Liver (tissue), 10 donors: ENCODE measurements at places on chromosomes 6 and 20.

- DNase-seq: no peak
Observed at GRCh38 chr6:41161380-41161779, 1.5 kb downstream of the TREM2 start.

DNA sequence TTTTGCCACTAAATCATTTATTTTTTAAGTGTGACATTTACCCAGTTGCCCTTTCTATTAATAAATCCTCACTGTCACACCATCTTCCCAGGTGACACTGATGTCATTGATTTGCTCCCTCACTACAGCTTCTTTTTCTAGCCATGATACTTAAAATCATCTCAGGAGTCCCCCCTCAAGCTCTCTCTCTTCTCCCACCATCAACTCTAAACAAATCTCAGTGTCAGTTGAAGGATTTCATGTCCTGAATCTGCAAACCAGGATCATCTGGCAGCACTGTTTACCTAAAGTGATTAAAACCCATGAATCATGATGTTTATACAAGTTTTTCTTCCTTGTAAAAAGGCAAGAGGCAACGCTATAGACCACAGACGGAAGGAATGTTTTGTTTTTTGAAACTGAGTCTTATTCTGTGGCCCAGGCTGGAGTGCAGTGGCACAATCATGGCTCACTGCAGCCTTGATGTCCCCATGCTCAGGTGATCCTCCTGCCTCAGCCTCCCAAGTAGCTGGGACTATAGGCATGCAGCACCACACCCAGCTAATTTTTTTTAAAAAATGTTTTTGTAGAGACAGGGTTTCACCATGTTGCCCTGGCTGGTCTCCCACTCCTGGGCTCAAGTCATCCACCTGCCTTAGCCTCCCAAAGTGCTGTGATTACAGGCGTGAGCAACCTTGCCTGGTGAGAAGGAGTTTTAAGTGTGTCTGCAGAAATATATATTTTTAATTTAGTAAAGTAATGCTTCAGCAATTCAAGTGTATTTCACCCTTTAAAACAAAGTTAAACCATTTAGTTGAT, 30.1 kb upstream of the SH3BGRL2 start:
- no peak for DNase-seq

GRCh38 chr20:45353746-45354145, 5.5 kb upstream of the SDC4 start:
- DNase-seq: no peak

- no peak for DNase-seq
Observed at GRCh38 chr6:154914288-154914687, 80.8 kb upstream of the TIAM2 start.

- DNase-seq: no peak
Observed at GRCh38 chr6:169953686-169954085, 202.3 kb downstream of the ERMARD start.

GRCh38 chr6:116404696-116405095, 33.9 kb downstream of the DSE start:
- no peak for DNase-seq

DNA sequence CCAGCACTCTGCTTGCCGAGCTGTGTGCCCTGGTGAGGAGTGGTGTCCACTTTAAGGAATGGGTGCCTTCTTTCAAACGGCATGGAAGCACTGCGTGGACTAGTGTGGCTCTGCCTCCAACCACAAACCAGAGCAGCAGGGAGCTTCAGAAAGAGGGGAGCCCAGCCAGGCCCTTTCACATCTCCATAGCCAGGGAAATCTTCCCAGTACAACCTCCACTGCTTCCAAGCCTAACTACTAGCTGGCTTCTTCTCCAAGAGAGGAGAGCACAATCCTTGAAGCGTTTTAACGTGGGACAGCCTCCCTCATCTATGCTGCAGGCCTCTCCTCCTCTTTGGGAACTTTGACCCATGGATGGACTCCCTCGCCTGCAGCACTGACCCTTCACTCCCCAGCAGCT, 26.7 kb downstream of the TNXB start:
- DNase-seq: no peak

DNA sequence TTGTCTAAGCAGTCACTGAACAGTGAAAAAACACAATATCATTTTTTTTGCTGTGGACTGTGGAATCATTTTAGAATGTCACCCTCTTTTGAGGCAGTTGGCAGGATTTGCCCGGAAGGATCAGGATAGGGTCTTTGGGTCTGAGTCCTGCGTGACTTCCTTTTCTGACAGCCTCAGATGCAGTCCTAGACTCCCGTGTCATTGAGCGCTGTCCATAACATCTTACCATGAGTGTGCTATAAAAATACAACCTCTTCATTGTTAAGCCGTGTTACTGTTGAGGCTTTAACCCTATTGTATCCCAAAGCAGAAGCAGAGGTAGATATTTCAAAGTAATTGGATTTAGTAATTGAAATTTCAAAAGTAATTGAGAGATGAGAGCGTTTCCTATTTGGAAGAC, 30.6 kb downstream of the ARID1B start:
- DNase-seq: no peak

- DNase-seq: no peak
Observed at GRCh38 chr6:12049165-12049564, 37.1 kb downstream of the HIVEP1 start.

DNA sequence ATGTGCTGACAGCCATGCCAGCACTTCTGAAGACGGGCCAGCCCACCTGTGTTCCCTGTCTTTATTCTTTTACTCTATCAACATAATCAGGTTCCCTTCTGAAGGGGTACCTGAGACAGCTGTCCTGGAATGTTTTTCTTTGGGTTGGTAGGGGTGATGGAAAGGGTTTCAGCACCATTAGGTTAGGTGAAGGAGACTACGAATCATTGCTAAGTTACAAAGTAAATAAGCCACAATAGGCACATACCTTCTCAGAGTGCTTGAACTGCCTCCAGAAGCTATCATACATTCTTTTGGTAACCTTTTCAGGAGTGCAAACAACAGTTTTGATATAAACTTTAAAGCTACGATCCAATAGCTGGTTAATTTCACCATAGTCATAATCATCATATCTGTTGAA, 106.3 kb downstream of the SESN1 start:
- DNase-seq: no peak

DNA sequence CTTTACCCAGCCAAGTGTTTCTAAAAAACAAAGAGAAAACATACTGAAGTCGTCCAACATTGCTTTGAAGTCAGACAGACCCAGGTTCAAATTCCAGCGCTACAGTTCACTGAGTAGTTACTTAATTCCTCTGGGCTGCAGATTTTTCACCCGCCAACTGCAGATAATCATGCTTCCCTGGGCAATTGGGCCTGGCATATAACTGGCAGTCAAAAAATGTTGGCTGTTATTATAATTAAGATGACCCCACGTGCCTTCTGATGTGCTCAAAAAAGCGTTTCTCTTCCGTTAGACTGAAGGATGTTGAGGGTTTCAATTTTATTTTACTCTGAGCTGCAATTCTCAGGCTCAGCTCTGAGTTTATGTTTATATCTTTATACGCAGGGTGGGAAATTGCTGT, 156.1 kb upstream of the CITED2 start:
- DNase-seq: no peak

DNA sequence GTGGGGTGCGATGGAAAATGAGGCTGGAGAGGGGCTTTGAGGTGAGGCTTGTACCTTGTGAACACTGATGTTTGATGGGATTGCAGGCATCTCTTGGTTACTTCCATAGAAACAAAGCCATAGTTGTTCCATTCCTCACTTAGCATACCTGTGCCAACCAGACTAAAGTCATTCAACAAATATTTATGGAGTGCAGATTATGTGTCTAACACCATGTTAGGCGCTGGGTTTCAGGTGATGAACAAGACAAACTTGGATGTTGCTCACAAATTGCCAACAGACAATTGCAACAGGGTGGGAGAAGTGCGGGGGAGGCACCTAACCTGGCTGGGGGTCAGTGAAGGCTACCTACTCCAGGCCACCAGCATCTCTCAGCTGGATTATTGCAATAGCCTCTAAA, 1.5 kb downstream of the TTPAL start:
- DNase-seq: no peak

DNA sequence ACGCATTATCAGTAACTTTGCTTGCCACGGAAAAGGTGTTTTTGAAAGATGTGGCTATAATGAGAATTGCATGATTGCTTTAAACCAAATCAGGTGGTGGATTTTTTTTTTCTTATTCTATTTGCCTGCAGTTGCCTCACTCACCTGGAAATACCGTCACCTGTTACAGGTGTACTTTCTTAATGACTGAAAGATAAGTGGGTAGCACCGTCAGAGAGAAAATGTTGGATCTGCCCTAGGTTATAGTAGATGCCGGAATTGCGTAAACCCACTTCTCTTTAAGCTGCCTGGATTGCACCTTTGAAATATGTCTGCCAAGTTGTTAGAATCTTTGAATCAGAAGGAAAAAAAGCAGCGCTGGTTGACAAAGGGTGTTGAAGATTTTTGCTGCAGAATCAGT, 68.5 kb downstream of the SH3BGRL2 start:
- no peak for DNase-seq

- DNase-seq: no peak
Observed at GRCh38 chr6:39530201-39530759, 194.9 kb downstream of the KIF6 start.

DNA sequence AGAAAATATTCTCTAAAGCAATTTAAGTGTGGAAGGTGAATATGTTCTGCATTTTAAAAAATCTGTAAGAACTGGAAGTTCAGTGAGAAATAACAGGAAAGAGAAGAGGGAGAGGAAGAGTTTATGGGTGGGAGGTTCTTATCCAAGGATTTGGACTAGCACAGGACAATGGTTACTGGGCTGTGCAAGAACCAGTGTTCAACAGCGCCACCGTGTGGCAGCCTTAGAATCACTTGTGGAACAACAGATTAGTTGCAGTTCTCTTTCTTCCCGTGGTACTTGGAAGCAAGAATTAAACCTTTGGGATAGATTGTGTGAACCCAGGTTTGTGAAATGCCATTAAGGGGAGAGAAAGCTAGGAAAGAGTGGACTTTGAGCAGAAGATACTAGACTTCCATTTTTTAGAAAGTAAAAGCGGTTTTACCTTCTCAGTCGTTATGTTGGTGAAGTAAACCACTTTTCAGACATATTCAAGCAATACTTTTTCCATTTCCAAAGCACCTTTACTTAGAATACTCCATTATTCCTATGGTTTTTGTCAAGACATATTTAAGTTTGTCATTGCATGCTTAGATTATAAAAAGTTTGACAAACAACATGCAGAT, 436.7 kb downstream of the RNF144B start:
- peak; percentile 35 for DNase-seq
